A172 (cell line): ENCODE measurements at places on chromosomes 3 and 15. TPM values are rescaled to one million over a fixed set of nuclear protein-coding genes. Genes with fewer than 3 reads are reported as not detected.

DNA sequence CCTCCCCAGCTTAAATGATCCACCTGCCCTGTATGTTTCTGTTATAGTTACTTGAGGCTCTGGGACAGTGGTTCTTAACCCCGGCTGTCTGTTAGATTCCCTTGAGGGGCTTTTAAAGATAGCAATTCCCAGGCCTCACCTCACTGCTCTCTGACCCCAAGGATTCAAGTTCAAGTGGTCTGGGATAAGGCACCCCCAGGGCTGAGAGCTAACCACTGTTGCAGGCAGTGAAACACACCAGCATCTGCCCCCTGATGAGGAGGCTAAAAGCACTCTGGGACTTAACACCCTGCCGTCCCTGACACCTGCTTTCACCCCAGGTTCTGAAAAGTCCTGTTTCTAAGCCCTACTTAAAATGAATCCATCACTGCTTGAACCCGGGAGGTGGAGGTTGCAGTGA, 103.7 kb downstream of the LRRK1 start:
- no peak for DNase-seq

- no peak for DNase-seq
Measured at GRCh38 chr15:70451821-70452653, 311.3 kb downstream of the UACA start.

DNA sequence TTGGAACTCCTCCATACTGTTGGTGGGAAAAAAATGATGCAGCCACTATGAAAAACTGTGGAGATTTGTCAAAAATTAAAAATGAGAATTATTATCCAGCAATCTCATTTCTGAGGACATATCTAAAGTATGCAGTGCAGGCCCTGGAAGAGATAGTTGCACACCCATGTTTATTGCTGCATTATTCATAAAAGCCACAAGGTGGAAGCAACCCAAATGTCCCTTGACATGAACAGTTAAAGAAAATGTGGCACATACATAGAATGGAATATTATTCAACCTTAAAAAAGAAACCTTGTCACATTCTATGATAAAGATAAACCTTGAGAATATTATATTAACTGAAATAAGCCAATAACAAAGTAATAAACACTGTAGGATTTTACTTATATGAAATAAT, 80.9 kb upstream of the ARHGEF26 start:
- DNase-seq = peak; percentile 29

DNA sequence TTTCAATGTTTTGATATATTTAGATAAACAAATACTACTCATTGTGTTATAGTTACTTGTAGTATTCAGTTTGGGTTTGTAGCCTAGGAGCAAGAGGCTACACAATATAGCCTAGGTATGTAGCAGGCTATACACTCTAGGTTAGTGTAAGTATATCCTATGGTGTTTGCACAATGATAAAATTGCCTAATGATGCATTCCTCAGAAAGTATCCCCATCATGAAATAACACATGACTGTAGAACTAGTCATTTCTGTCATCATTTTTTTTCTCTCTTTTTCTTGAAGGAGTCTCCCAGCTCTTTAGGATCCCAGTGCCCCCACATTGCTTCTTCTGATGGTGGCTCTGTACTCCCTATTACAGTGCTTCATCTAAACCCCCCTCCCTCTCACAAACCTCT, 157.7 kb upstream of the CADPS start:
- no peak for DNase-seq

- DNase-seq = no peak
Measured at GRCh38 chr3:56919797-56920195, 118.0 kb upstream of the ARHGEF3 start.

GRCh38 chr3:38738630-38739395, 77.2 kb downstream of the SCN10A start:
- peak; percentile 36 for DNase-seq

GRCh38 chr15:80942746-80943565, 46.7 kb downstream of the MESD start:
- no peak for DNase-seq

DNA sequence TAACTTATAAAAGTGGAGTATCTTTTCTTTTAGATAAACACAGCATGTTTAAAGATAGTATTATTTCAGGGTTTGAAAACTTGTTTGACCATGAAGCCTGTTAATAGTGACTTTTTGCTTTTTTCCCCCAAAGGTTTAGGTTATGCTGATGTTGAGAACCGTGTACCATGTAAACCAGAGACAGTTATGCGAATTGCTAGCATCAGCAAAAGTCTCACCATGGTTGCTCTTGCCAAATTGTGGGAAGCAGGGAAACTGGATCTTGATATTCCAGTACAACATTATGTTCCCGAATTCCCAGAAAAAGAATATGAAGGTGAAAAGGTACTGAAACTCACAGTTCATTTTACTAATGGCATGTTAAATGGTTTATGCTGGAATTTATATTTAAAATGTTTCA, 5.1 kb downstream of the LACTB start:
- DNase-seq = no peak

DNA sequence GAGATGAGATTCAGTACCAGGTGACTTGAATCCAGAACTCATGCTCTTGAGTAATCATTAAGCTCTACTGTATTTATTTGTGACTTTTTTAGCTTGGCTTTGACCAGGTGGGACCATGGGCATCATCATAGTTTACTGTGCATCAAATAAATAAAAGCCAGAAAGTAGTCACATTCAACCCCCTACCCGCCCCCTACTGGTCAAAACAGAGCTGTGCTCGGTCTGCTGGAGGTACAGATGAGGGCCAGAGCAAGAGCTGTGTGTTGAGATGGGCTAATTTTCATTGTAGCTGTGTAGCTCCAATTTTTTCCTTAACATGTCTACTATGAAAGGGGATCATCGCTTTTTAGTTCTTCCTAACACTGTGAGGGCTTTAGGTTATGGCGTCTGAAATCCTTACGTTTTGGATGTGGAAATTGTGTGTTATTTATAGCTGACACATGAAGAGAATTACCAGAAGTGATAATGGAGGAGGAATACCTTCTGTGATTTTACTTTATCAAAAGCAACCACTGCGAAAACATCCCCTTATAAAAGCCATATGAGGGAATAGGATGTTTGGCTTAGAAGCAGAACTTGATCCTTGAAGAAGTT, 375.1 kb downstream of the PTPRG start:
- no peak for DNase-seq

GRCh38 chr3:55380561-55380960, 106.5 kb downstream of the WNT5A start:
- DNase-seq = no peak

DNA sequence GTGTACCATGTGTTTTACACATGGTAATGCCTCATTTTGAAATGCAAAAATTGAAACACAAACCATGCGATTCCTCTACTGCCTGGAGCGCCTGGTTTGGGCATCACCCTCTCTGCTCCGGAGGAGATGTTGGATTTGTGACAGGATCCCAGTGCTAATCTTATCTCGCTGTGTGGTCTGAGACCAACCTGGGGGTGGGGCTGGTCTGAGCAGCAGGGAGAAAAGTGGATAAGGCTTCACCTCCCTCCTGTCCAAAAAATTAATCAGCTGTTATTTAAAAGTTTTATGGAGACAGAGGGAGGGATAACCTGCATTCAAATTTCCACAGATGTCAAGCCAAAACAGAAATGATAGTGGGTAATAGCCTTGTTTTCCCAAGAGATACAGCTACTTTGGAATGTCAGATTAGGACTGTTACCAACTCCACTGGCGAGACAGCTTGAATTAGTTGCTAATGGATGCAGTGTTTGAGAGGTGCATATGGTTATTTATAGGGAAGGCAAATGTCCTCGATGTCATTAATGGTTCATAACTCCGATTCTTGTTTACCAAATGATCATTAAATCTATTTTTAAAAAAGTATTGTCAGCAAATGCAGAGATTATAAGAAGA, 54.0 kb upstream of the SKOR1 start:
- no peak for DNase-seq

DNA sequence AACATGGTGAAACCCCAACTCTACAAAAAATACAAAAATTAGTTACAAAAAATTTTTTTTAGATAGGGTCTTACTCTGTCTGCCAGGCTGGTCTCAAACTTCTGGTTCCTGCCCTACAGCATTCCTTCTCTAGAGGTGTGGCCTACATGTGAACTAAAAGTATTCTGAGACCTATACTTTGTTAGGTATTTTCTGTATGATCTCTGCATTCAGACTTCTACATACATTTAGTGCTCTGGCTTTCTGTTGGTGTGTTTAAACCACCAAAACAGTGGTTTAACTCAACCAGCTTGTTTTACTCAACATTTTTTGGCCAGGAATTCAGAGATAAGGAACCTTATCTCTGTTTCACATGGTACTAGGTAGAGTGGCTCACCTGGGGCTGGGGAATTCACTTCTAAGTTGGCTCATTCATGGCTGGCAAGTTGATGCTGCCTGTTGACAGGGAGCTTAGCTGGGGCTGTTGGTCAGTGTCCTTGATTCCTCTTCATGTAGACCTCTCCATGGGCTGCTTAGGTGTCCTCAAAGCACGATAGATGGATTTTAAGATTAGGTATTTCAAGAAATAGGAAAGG, 41.4 kb upstream of the BSN start:
- no peak for DNase-seq

DNA sequence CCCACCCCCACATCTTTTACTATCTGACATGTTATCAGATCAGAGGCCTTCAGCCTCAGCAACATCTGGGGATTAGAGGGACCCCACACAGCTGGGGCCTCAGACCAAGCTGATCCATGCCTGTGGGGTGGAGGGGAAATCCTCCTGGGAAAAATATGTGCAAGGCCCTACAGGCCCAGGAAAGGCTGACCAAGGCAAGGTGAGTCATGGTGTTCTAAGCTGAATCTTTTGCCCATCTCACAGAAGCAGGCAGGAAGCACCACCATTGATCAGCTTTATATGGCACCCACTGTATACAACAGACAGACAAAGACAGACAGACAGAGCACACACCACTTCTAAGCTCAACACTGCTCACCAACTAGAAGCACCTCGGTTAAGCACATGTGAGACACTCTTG, 12.4 kb upstream of the PARP6 start:
- peak; percentile 12 for DNase-seq

GRCh38 chr15:70234256-70234905, 136.7 kb upstream of the TLE3 start:
- no peak for DNase-seq

DNA sequence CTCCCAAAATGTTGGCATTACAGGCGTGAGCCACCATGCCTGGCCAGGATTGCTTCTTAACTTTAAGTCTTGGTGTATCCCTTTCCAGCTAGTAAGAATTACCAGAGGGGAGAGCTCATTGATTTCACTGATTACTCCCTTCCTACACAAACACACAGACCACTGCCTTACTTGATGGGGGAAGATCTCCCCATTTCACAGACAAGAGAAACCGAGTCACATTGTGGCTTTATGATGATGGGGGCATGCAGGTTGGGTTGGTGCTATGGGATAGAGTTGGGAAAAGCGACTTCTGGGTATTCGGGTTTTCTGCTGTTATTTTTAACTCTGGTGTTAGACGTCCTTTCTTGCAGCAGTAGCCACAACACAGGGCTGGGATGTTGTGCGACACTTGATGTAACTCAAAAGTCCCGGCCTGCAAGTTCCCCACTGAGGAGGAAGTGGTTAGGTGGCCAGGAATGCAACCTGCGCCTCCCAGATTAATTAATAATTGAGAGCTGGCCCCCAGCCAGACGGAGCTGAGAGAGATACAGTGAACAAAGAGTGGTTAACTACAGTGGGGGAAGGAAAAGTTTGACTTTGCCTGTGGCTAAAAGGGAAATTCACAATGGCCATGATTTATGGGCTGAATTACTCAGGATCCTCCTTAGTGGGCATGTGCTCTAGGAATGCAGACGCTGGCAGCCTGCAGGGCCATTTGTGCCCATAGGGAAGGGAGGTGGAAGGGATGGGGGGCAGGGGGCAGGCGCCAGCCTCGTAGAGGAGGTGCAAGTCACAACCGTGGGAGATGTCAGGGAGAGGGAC, 63.6 kb downstream of the SMAD6 start:
- DNase-seq = peak; percentile 99

The PRR20G gene
- not detected in 2 replicates for total RNA-seq

The CPLX3 gene
- total RNA-seq = not detected in 2 replicates

The STARD9 gene
- total RNA-seq = 1.4 and 2.0 TPM in 2 replicates

The SAMMSON gene
- total RNA-seq = 0.12 and 0.84 TPM in 2 replicates

The FMN1 gene
- 0.36 and 0.95 TPM in 2 replicates for total RNA-seq

The GABRB3 gene
- total RNA-seq = not detected in 2 replicates
